Midbrain (tissue), 1 donor: ENCODE measurements at places on chromosomes 13 and 19.

- DNase-seq = no peak
These were observed 58.2 kb downstream of the UBL3 start for GRCh38 chr13:29791997-29792780.

DNA sequence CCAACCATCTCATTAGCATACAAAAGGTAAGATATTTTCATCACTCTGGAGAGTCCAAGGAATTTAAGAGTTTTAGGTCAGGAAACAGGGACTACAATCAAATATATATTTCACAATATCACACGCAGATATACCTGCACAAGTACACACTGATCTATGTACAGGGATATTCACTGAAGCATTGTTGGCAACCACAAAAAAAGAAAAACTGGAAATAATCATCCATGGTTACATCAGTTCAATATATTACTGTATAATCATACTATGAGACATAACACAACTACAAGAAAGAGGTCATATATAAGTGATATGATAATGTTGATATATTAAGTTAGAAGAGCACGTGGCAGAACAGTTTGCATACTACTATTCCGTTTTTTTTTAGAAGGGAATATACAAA is 2.2 kb upstream of the SERP2 start:
- DNase-seq = no peak

DNA sequence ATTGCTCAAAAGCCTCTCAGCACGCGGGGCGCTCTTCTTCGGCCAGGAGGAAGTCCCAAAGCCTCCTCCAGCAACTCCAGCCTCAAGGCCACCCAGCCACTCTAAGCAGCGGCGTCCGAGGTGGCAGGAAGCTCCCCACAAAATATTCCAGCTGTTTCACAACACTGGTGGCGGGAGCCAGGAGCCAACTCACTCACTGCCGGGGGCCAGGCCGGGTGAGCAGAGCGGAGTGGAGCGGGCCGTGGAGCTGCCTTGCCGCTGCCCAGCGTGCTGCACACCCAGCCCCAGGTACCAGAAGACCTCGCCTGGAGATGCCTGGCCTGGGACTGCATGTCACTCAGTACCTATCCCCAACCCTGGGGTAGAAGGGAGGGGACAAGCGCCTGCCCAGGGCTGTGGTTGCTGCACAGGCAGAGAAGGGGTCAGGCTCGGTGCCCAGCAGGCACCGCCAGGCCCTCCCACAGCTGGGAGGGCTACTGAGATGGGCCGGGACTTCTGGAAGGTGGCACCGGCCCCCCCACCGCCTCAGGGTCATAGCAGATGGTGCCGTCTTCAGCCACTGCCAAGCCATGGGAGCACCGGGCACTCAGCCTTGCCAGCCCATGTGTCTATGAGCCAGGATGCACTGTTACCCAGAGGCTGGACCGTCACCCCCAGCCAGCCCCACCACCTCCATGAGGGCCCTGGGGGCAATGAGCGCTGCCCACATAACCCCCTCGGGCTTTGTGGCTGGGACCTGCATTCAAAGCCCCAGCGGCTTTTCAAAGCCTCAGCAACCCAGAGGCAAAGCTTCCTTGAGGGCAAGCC is 59.2 kb downstream of the MLLT1 start:
- no peak for DNase-seq

GRCh38 chr13:96428911-96429310 is 339.0 kb downstream of the HS6ST3 start:
- no peak for DNase-seq

GRCh38 chr13:112250788-112251445 is 125.2 kb upstream of the SPACA7 start:
- DNase-seq = no peak

DNA sequence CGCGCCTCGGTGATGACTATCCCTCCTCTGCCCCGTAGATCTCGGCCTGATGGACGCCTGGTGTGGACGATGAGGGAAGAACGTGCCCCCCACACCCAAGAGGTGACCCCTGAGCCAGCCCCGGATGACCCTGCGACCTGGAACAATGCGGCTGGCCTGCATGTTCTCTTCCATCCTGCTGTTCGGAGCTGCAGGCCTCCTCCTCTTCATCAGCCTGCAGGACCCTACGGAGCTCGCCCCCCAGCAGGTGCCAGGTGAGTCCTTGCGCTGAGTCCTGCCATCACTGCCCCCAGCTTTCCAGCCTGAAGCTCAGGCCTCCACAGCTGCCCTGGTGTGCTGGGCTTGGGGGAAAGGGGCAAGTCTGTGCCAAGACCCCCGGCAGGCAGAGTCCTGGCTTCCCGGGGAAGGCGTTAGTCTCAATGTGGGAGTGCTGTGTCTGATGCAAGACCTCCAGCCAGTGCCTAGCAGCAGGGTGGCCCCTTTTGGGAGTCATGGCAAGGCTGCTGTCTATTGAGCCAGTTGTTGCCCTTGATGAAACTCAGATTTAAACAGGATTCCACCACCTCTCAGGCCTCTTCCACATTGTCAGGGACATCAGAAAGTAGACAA is 67.5 kb downstream of the CHST8 start:
- DNase-seq = no peak

DNA sequence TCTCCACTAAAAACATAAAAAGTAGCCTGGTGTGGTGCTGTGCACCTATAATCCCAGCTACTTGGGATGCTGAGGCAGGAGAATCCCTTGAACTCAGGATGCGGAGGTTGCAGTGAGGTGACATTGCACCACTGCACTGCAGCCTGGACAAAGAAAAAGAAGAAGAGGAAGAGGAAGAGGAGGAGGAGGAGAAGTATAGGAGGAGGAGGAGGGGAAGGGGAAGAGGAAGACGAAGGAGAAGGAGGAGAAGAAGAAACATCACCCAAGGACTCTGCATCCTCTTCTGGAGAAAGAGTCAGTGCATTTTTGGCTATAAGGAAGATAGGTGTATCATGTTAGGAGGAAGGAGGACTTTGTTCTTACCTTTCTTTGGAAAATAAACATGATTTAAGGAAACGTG is 13.0 kb upstream of the FPR3 start:
- DNase-seq = no peak

GRCh38 chr13:24688950-24689349 is 8.7 kb downstream of the ATP12A start:
- DNase-seq = no peak

DNA sequence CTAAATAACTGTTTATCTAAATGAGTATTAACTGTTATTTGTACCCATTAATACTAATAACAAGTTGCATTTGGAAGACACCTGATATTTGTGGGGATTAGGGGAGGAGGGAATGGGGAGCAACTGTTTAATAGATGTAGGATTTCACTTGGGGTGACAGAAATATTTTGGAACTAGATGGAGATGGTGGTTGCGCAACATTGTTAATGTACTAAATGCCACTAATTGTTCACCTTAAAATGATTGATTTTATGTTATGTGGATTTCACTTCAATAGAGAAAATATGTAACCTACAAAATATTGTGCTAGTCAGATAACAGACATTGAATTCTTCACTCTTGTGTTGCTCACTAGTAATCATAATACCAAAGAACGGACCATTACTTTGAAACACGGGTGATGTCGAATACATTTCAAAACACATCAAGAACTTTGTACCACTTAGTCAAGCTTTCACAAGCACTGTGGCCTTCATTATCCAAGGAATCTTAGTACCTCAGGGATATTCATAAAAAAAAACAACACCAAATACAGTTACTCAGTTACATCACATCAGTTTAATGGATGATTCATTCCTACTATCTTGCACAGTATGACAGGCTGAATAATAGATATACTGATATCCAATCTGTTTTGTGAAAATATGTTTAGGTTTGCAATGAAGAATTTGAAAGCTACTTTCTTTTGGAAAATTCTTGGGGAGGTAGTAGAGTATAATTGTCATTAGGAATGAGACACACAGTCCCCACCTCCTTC is 721.8 kb downstream of the PCDH9 start:
- no peak for DNase-seq

DNA sequence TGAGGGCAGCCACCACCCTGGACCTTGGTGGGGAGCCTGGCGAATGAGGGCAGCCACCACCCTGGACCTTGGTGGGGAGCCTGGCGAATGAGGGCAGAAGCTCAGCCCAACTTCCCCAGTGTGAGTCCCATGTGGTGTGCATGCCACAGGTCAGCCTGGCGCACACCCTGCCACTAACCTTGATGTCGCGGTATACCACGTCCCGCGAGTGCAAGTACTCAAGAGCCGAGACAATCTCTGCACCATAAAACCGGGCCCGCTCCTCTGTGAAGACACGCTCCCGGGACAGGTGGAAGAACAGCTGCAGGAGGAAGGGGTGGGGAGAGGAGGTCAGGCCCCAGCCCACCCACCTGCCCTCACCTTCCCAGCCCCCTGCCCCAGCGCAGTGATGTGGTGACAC is 11.3 kb upstream of the CCNP start:
- DNase-seq = no peak

DNA sequence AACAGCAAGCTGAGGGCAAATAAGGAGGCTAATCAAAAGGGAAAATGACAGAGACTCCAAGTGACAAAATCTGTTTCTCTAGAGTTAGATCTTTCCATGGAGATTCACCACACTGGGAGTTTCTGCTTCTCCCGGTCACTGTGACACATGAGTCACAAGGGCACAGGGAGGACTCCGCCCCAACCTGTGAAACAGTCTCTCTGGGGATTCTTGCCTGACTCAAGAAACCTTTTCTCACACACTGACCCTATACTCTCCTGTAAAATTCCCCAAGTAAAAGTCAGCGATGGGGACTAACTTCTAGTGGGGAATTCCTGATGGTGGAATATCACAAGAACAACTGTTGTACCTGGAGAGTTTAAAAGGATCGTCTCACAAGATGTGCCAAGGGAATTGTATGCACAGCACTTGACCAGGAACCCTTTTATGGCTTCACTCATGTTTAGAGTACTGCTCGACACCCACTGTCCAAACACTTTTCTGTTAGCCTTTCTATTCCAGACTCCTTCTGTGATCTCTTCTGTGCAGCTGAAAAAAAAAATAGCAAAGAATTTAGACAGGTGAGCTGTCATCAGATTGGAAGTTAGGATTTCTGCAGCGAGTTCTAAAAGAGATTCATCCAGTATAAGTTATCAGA is 46.8 kb upstream of the URAD start:
- no peak for DNase-seq

DNA sequence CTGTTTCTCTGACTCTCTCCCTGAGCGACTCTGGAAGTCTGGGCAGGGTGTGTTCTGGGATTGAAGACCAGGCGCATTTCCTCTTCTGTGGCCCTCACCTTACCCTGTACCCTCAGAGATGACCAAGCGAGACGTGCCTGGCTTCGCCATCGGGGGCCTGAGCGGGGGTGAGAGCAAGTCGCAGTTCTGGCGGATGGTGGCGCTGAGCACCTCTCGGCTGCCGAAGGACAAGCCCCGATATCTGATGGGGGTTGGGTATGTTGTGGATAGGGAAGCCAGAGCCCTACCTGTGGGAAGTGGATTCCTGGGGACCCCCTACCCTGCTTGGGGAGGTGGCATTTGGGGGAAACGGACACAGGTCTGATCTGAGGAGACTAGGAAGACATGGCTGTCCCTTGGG is 5.8 kb upstream of the DNM2 start:
- no peak for DNase-seq

GRCh38 chr13:76725211-76725610 is 161.0 kb downstream of the KCTD12 start:
- DNase-seq = no peak

DNA sequence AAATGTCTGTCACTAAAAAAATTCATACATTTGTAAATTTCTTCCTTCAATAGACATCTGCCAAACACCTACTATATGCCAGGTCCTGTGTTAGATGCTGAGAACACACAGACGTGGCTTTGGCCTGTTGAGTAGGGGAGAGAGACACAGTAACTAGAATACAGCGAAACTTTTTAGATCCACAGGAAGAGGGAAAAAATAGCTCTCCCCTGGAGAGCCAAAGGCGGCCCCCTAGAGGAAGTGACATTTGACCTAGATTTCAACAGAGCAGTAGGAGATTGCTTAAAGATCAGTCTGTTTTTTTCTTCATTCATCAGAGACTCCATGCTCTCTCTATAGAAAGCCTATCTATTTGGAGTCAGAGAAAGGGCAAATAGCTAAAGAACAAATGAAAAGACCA is 11.3 kb downstream of the LCP1 start:
- no peak for DNase-seq

GRCh38 chr13:111319998-111320911 is at the start of gene TEX29:
Gene TEX29, plus strand, starts transcription at chr13:111320642. Its CDS starts 249 bp downstream, at chr13:111320891.
- DNase-seq = no peak

- DNase-seq = no peak
These were observed 5.6 kb downstream of the KLK2 start for GRCh38 chr19:50878851-50879250.

GRCh38 chr19:21158523-21159135 is 16.8 kb downstream of the ZNF431 start:
- no peak for DNase-seq

GRCh38 chr19:35024095-35024494 is 6.2 kb upstream of the SCN1B start:
- no peak for DNase-seq

GRCh38 chr19:40927567-40927966 is 45.5 kb upstream of the CYP2A7 start:
- no peak for DNase-seq

- no peak for DNase-seq
These were observed 48.9 kb downstream of the ZNRF4 start for GRCh38 chr19:5504114-5504513.

DNA sequence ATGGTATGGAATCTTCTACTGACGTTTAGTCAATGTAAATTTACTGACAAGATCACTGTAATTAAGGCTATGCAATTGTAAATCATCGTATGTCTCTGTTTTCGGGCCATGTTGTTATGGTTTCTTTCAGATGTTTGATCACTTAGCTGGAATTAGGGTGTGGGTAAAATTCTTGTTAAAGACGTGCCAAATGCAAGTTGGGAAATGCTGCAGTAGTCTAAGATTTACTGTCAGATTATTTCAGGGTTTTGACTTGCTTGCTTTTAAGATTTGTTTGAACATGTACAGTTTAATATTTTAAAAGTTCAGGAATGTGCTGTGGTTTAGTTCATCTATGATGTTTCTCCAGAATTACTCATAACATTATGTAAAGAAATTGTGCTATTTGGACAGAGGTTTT is 10.8 kb downstream of the NDFIP2 start:
- no peak for DNase-seq

GRCh38 chr13:98173431-98174152 is 3.5 kb downstream of the RNF113B start:
- no peak for DNase-seq

DNA sequence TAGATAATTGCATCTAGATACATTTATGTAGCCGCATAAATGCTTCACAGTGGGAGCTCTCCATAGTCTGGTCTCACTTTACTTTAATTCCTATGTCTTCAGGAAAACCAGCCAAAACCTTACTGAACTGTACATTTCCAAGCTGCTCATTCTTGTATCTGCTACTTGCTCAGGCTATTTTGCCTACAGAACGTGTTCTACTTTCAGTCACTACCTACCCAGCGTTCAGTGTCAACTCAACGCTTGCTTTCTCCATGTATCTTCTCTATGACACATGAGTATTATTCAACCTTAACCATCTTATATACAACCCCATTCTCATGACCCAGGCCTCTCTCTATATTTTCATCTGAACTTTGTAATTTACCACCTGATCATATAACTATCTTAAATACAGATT is 101.9 kb downstream of the KLF12 start:
- no peak for DNase-seq

DNA sequence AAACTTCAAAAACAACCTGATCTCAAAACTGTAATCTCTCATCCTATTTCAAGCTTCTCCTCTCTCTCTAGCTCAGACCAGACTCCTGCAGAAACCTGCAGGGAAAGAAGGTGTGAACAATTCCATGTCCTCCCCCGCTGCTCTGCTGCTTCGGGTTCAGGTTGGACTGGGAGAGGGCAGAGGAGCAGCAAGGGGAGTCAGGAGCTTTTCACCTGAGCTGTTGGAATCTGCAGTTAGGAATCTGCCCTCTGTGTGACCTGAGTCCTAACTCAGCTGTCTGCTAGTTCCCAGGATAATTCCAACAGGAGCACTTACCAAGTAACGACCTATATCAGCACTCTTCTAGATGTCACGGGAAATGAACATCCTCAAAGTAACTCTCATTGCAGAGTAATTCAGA is 118.3 kb downstream of the DNAJC15 start:
- DNase-seq = no peak
